Amniotic stem cell (primary cell): ENCODE measurements at places on chromosomes 16 and 17.

GRCh38 chr16:27721531-27722181 lies 171.7 kb downstream of the KATNIP start:
- DNase-seq = no peak

DNA sequence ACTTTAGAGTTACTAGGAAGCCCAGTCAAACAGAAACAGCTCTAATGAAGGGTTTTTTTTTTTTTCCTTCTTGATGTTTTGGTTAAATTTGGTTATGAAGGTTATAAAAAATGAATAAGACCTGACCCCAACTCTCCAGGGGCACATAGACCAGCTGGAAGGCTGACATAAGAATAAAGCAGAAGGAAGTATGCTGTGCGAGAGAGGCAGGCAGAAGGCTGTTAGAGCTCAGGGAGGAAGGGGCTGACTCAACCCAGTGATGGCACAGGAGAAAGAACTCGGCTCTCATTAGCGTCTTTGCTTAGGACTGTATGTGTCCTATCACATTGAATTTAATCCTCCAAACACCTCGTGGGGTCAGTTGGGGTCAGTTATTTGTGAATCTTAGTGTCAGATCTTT lies 474.6 kb downstream of the PMP22 start:
- DNase-seq = no peak

DNA sequence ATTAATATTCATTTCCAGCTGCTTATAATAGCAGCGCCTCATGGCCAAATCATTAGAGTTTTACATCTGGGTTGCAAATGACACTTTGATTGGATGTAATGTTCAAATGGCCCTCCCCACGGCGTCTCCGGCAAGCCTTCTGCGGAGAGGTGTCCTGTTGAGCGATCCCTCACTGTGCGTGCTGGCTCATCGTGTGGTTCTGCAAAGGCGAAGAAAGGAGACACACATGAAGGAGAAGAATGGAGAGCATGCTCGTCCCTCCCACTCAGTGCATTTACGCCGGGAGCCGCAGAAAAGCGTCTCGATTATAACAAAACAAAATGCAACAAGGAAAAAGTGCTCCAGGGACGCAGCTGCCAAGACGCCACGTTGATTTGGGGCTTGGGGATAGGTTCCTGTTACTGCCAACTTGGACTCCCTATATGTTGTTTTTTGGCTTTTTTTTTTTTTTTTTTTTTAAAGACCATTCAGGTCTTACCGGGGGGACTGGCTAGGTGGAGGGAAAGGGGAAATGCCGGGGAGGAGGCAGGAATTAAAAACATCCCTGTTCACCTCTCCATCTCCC lies 117.6 kb downstream of the C16orf78 start:
- no peak for DNase-seq

- no peak for DNase-seq
Observed at GRCh38 chr16:85570213-85570734, 42.8 kb upstream of the GSE1 start.

- no peak for DNase-seq
Observed at GRCh38 chr17:62866471-62866870, 58.4 kb upstream of the MARCHF10 start.

GRCh38 chr17:75400326-75400939 lies 5.0 kb downstream of the GRB2 start:
- DNase-seq = no peak

- no peak for DNase-seq
Observed at GRCh38 chr16:58098207-58099096, 30.7 kb downstream of the CFAP20 start.

DNA sequence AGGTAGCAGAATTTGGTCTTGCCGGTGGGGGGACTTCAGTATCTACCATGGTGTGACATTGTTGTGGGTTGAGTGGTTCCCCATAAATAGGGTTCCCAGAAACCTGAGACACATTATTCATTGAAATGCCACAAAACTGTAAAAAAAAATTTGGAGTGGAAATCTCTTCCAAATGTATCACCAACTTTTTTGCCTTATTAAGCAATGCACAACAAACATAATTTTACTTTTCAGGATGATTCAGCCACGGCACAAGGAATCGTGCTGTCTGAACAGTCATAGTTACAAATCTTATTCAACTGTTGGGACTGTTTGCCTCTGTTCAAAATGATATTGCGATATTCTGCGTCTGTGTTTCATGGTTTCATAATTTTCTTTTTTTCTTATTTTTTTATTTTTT lies 181.2 kb downstream of the NTN1 start:
- DNase-seq = no peak

- no peak for DNase-seq
Observed at GRCh38 chr16:17803625-17804410, 333.1 kb upstream of the XYLT1 start.

- DNase-seq = no peak
Observed at GRCh38 chr17:80588702-80589383, 44.2 kb downstream of the RPTOR start.

- DNase-seq = no peak
Observed at GRCh38 chr16:4327386-4328045, 11.6 kb downstream of the GLIS2 start.

DNA sequence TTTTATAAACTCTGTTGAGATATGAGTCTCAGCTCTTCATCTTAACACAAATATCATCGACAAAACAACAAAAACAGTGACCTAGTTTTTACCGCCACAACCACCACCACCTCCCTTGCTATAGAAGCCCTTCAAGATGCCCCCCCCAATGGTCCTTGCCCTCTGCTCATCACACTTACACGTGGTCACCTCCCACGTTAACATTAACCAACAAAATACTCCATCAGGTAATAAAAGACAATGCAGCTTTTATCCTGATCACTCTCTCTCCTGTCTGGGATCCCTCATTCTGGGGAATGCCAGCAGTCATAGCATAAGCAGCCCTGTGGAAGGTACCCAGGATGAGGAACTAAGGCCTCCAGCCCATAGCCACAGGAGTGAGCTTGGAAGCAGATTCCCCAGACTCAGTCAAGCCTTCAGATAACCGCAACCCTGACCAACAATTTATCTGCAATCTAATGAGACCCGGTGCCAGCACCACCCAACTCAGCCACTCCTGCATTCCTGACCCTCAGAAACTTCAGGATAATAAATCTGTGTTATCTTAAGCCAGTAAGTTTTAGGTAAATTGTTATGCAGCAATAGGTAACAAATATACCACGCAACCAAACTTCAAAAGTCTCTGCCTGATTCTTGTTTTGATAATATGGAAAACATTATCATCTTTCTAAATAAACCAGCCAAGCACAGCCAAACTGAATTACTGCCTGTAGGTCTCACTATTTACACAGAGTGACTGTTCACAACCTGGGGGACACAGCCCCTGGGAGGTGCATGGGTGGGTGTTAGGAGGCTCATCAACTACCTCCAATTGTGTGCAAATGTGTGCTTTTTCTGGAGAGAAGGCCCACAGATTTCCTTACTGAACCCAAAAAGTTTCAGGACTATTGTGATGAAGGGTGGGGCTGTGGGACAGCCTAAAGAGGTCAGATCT lies 6.1 kb downstream of the PECAM1 start:
- no peak for DNase-seq

DNA sequence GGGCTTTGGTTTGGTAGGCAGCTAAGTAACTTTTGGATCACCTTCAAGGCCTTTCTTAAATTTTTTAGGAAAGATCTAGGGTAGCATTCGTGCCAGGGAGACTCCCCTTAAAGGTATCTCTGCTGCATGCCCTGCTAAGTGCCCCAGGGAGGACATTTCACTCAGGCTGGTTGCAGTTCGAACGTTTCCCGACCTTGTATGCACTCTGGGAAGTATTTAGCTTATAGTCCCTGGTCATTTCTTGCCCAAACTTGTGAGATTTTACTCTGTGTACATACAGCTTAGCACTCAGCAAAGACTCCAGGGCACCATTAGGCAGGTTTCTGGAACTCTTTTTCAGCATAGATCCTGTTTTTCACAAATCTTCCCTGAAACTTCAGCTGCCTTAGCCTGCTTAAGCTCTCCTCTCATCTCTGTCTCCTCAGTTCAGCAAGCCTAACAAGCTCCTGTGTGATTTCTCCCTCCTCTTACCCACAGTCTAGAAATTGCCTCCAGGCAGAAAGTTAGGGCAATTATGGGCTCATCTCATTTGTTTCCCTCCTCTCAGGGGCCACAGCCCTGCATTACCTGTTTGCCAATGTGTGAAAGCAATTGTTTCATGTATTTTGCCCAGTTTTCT lies 84.6 kb downstream of the MRTFB start:
- no peak for DNase-seq

GRCh38 chr16:80968386-80969113 lies 38.1 kb downstream of the CMC2 start:
- peak; percentile 23 for DNase-seq

DNA sequence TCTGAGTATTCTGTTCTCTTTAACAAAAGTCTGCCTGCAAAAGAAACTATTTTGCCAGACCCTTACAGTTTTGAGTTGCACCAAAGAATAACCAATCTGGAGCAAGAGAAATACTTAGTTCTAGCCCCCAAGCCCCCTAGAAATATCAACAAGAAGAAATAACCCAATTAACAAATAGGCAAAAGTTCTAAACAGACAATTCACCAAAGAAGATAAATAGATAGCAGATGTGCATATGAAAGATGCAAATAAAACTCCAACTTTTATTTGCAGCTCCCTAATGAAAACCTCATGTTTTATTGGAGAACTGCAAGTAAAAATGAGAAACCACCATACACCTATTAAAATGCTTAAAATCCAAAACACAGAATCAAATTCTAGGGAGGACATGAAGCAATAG lies 1308.0 kb downstream of the CDH11 start:
- DNase-seq = no peak

DNA sequence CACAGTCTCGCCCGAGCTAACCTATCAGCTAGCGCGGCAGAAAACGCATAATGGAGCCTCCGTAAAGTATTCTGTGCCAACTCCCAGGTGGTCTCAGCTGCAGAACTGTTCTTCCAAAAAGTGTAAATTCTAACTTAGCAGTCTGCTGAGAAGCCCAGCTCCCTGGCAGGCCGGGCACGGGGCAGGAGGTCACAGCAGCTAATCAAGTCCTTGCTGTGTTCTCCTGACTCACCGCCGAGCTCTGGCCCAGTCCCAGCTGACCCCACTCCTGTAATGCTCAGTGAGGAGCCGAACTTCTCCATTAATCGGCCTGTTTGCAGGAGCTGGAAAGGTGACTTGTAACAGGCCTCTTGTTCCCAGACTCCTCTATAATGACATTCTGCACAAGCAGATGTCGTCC lies 193.3 kb downstream of the IRX3 start:
- no peak for DNase-seq

DNA sequence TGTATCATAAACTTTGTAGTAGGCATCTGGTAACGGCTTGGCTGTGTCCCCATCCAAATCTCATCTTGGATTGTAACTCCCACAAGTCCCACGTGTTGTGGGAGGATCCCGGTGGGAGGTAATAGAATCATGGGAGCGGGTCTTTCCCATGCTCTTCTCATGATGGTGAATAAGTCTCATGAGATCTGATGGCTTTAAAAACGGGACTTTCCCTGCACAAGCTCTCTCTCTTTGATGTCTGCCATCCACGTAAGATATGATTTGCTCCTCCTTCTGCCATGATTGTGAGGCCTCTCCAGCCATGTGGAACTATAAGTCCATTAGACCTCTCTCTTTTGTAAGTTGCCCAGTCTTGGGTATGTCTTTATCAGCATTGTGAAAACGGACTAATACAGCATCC lies 248.7 kb downstream of the SNX29 start:
- no peak for DNase-seq

DNA sequence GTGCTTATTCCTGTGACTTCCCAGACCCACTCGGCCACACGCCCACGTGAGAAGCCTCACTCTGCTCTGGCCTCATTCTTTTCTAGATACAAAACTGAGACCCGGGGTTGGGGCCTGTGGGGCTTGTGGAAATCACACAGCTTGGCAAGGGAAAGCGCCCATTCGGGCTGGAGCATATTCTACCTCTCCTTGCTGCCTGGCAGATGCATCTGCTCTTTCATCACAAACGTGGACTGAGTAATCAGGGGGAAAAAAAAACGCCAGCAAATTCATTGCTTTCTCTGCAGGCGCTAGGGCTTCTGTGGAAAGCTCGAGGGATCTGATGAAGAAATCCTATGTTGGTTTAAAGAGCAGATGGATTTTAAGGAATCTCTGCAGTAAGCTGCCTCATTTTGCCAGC lies 44.4 kb downstream of the DNAH9 start:
- no peak for DNase-seq

- no peak for DNase-seq
Observed at GRCh38 chr16:19284207-19284606, 1.3 kb upstream of the CLEC19A start.

- no peak for DNase-seq
Observed at GRCh38 chr17:43906951-43907424, 348 bp downstream of the MPP2 start.

- DNase-seq = no peak
Observed at GRCh38 chr16:12236589-12236988, 260.1 kb downstream of the SNX29 start.
